Activated CD8-positive, alpha-beta memory T cell treated with anti-CD3 and anti-CD28 coated beads for 24 hours (primary cell): ENCODE measurements at places on chromosomes 12 and 14.

GRCh38 chr14:75501080-75501479 is 21.2 kb upstream of the BATF start:
- no peak for DNase-seq

- peak; percentile 38 for DNase-seq
Observed at GRCh38 chr14:98947911-98948595, 323.9 kb downstream of the BCL11B start.

GRCh38 chr12:108320507-108321293 is 18.4 kb downstream of the CMKLR1 start:
- DNase-seq: no peak

- no peak for DNase-seq
Observed at GRCh38 chr12:24679126-24679525, 269.8 kb downstream of the BCAT1 start.

GRCh38 chr12:31506515-31507306 is 84.2 kb downstream of the DENND5B start:
- DNase-seq: no peak

GRCh38 chr12:7693793-7694192 is 1.8 kb downstream of the GDF3 start:
- DNase-seq: no peak

DNA sequence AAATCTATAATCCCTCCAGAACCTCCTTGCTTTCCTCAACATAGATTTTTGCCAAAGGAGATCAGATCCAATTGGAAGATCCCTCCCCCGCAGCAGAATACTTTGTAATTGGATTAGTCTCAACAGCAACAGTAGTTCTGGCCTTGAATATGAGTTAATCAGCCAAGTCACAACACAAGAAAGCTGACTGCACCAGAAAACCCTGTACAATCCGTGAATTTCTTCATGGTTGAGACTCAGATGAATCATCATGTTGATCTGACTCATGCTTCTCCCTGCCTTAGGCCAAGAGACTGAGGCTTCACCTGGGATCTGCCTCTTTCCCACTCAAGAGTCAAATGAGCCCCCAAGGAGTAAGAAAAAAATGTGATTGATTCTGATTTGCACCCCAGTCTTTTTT is 3.0 kb upstream of the METTL17 start:
- DNase-seq: no peak

- DNase-seq: no peak
Observed at GRCh38 chr14:92633724-92634123, 114.7 kb downstream of the LGMN start.

DNA sequence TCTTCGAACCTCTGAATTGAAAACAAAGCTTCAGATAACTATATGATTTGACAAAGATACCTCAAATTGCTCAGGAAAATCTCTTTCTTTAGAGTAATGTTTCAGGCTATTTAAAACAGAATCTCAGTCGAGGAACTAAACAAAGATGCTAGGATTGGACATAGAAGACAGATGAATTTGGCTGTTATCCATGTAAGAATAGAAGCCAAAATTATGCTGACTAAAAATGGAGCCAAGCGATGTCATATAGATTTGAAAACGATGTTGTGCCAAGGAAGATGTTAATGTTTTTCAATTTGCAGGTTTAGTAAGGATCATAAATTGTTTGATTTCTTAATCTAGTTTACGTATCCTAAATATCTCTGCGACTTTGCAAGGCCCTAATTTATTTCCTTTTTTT is 295.9 kb downstream of the FOXG1 start:
- no peak for DNase-seq

DNA sequence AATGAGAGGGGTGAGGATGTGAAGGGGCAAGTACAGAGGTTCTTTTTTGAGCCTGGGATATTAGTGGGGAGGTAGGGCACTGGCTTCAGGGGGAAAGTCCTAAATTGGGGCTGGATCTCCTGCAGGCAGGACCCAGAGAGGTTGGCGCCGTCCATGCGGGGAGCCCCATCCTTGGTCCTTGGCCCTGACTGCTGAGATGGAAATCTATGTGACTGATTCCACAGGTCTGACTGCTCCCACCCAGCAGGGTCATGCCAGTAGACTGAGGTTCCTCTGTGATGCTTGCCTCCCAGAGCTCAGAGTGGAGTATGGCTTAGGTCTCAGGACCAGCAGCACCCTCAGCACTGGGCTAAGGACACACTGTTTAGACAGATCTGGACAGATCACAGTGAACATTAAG is 988.6 kb upstream of the TMEM132C start:
- DNase-seq: no peak

DNA sequence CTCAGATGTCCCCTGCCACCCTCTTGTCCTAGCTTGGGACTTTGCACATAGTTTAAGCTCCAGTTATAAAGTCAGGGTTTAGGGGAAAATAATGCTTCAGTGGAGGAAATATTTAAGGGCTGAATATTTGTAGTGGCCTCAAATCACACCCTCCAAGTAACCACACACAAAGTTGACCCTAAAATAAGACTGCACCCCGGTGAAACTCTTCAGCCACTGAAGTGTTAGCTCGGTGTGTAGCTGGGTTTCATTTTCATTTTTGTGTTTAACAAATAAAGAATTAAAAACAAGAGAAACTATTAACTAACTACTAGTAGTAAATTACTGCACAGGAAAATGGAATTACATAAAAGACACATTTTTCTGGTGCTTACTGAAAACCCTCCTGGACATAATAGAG is 14.8 kb upstream of the BCL11B start:
- no peak for DNase-seq

GRCh38 chr12:94222351-94223084 is 74.1 kb downstream of the PLXNC1 start:
- peak; percentile 26 for DNase-seq

DNA sequence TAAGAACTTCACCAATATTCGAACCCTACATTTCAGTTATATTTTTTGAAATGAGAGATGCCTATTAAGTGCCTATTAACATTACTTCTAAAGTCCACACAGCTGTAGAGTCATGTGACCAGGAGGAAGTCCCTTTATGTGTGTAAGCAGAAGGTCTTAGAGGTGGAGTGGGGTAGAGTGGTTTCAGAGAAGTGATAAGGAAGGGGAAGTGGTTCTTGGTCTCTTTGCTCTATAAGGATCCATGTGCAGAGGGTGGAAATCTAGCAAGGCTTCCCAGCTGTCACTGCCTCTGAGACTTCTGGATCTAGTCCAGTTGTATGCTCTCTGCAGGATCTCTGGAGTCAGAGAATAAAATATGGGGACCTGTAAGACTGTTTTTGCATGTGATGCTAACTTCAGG is 673.9 kb downstream of the FLRT2 start:
- no peak for DNase-seq

DNA sequence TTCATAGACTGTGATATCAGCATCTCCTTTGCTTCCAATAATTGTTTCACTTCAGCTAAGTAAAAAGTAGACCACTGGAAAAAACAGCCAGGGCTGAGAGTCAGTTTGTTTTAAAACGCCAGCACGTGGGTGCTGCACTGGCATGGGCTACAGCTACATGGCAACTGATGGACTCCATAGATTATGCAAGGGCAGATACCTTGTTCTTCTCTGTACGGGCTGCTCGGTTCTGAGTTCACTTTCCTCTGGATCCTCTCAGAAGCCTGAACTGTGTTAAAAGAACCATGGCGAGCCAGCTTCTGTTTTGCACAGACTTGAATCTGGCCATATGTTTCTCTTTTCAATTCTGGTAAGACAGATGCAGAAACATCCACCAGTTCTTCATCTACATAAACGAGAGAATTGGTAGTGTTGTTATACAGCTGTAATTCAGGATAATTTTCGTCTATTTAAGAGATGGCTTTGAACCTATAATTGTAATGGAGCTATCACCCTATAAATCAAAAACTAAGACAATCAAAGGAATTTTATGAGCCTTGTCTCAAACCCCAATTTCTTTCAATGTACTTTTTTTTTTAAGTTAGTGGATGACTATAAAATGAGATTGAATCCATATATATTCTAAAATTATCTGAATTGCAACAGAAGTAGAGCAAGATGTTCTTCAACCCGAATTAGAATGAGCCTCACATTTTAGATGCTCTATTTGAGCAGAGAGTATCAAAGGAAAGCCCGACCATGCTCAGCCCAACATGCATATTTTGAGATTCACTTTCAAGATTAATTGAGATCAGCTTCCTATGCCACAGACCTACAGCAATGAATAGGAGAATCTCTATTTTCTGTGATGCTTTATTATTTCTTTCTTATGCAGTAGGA is 31.5 kb downstream of the E2F7 start:
- no peak for DNase-seq

GRCh38 chr12:19792028-19792427 is 352.7 kb downstream of the AEBP2 start:
- DNase-seq: no peak

GRCh38 chr14:90743425-90743824 is 72.8 kb downstream of the TTC7B start:
- DNase-seq: no peak

- no peak for DNase-seq
Observed at GRCh38 chr12:92370828-92371227, 225.2 kb upstream of the BTG1 start.

DNA sequence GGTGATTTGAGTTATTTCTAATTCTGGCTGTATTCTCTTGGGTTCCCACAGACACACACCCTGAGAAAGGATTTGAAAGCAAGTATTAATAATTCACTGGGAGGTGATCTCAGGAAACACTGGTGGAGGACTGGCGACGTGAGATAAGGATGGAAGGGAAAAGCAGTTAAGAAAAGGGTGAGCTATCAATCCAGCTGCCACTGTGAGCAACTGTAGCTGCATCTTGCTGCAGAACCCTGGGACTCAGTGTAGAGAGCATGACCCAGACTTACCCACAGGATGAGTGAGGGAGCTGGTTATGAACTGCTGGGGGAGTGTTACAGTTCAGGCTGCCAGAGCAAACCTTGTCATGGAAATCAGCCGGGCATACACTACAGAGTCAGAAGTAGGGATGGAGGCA is 71.9 kb downstream of the RESF1 start:
- DNase-seq: no peak

DNA sequence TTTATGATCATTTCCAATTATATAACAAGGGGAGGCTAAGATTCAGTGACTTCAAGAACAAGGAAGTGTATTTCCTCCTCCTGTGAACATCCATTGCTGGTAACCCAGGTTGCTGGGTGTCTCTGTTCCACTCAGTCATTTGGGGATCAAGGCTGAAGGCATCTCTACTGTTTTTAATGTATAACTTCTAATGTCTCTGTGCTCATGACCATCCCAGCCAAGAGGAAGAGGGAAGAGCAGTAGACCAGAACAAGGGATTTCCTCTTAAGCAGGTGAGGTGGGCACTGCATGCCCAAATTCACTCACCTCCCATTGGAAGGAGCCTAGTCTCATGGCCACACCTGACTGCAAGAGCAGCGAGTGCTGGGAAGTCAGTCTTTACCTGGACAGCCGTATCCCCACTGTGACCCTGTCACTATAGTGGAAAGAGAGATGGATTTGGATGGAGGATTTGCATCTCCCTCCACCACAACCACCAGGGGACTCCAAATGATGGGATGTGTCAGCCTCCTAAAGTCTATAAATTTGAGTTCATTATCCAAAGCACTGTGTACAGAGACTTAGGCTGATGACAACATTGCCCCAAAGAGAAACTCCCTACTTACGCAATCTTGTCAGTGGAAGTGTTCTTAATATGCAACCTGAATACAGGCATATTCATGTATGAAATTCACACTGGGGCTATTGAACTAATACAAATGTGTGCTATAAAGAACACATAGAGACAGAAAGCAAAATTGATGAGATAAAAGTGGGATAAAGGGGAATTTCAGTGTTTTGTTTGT is 368.7 kb downstream of the TMEM132D start:
- no peak for DNase-seq

DNA sequence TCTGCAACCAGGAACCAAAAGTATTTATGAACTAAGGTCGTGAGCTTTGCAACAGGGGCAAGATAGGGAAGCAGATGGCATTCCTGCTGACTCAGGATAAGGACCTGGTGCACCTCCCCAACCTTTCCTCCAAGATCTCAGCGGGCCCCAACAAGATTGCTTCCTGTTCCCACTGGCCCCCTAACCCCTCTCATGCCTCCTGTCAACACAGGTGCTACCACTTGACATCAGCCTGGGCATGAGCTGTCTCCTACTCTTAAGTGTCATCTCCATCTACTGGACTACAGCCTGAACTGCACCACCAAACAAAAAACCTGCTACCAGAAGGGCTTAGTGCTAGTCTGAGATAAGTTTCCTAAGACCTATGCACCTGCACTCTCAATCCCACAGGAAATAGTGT is 32.7 kb downstream of the MED6 start:
- no peak for DNase-seq

GRCh38 chr14:21070610-21071224 is 613 bp downstream of the ARHGEF40 start:
- peak; percentile 65 for DNase-seq

- DNase-seq: no peak
Observed at GRCh38 chr12:49496417-49497360, 42.1 kb upstream of the KCNH3 start.

DNA sequence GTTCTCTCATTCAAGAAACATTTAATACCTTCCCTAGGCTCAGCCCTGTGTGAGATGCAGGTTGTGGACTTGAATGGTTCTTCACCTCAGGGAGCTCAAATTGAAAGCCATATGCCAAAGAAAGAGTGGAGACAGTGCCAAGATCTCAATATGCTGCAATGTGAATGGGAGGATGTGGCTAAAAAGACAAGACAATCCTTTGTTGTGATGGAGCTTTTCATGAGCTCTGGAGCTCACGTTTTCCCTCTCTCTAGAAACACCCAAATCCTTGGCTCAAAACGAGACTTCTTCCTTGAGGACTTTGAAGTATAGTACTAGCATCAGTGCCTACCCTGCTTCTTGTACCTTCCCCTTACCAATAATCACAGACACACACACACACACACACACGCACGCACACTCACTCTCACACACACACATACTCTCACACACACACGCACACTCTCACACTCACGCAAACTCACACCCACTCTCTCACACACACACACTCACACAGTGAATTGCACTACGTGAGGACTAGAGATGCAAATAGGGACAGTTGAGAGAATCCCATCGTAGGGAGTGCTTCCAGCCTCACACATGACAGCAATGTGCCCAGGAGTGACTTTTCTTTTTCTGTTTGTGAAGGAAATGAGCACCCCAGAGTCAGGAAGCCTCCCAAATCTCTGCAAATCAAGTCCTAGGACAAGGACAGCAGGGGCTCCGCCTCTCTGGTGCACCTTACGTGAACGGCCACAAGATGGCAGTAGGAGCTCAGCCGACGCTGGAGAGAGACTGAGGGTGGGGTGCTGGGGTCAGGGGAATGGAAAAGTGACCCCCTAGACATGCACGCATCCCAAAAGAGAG is 231.4 kb downstream of the PCNX1 start:
- DNase-seq: peak; percentile 87

- DNase-seq: no peak
Observed at GRCh38 chr14:36301159-36301558, 19.3 kb downstream of the MBIP start.

- no peak for DNase-seq
Observed at GRCh38 chr12:68959891-68960464, 27.0 kb upstream of the CPM start.

DNA sequence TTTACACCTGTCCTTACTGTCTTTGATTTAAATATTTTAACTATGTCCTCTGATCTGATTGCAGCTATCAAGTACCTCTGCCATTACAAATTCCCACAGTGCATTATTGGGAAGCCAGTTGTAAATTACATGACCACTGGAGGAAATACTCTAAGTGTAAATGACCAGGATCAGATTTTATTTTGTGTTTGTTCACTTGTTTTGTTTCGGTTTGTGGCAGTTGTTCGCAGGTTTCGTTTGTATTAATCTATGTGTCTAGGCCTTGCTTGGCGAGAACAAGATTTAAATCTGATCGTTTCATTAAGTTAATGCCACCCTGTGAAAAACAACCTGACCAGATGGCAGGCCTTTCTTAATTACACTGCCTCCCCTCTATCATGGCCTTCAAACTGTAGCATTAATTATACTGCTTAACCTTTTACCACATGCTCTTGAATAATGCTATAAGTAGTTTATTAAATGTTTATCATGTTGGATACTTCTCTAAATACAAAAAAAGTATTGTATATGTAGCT is 990.1 kb downstream of the TMTC2 start:
- no peak for DNase-seq
